ENCODE measurements at places on chromosomes 6 and 20.

- DNase-seq: peak; percentile 75
Observed at GRCh38 chr20:5072756-5073659, 46.8 kb downstream of the PCNA start.

DNA sequence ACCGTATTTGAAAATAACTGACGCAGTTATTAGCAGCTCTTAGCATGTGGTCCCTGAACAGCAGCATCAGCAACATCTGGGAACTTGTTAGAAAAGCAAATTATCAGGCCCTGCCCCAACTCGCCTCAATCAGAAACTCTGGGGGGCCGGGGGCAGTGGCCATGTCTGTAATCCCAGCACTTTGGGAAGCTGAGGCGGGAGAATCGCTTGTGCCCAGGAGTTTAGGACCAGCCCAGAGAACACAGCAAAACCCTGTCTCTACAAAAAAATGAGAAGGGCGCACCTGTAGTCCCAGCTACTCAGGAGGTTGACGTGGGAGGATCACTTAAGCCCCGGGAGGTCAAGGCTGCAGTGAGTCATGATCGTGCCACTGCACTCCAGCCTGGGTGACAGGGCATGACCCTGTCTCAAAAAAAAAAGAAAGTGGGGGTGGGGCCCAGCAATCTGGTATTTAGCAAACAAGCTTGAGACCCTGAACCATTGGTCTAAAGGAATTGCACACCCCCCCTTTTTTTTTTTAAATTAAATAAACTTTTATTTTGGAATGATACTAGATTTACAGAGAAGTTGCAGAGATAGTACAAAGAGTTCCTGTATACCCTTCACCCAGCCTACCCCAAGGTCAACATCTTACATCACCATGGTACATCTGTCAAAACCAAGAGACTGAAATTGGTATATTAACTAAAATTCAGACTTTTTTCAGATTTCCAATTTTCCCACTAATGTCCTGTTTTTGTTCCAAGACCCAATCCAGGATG lies 6.7 kb downstream of the SRXN1 start:
- no peak for DNase-seq

DNA sequence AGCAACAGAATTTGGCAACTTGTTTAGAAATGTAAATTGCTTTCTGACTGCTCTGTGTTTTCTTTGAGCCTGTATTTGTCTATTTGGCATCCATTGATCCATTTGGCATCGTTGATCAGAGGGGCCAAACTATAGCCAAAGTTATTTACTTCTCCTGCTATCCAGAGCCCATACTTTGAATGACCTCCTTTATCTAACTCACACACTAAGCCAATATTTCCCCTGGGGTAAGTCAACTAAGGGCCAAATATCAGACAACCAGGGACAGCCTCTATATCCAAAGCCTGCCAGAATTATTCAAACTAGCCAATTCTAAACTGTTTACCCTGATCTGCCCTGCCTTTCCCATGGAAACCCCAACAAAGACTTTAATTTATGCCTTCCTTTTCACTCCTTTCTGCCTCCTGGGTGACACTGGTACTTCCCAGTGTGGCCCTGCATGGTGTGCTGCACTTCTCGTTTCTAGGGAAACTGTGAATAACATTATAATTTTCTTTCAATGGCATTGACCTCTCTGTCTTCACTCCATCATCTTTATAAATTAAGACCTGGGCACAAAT lies 19.8 kb upstream of the ZNF184 start:
- DNase-seq: peak; percentile 27

- DNase-seq: no peak
Observed at GRCh38 chr6:2797564-2798031, 32.4 kb downstream of the WRNIP1 start.

GRCh38 chr20:19094959-19095541 lies 117.4 kb upstream of the SLC24A3 start:
- no peak for DNase-seq

DNA sequence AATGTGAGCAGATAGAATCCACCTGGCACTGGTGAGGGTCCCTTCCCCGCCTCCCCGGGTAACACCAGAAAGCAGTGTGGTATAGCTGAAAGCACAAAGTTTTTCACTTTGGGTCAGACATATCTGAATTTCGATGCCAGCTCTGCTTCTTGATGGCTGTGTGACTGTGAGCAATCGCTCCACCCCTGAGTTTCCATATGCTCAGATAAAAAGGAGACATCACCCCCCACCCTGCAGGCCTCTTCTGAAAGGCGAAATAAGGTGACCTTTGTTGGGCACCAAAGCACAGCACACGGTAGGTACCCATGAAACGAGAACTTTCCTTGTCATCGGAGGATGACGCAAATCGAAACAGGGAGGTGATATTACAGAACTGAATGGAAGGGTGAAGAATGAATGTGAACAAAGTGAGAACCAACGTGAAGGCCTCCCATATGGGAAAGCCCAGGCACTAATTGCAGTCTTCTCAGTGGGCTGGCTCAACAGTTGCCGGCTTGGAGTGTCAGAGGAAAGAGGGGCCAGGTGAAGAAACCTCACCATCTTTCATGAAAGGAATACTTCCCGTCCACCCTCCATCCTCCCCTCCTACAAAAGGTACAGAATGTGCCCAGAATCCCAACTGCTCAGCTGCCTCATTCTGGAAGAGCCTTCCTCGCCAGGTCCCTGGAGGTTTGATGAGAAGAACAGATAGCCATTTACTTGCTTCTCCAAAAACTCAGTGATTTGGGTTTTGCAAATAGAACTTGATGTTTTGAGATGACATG lies 61.8 kb downstream of the NFATC2 start:
- DNase-seq: no peak

DNA sequence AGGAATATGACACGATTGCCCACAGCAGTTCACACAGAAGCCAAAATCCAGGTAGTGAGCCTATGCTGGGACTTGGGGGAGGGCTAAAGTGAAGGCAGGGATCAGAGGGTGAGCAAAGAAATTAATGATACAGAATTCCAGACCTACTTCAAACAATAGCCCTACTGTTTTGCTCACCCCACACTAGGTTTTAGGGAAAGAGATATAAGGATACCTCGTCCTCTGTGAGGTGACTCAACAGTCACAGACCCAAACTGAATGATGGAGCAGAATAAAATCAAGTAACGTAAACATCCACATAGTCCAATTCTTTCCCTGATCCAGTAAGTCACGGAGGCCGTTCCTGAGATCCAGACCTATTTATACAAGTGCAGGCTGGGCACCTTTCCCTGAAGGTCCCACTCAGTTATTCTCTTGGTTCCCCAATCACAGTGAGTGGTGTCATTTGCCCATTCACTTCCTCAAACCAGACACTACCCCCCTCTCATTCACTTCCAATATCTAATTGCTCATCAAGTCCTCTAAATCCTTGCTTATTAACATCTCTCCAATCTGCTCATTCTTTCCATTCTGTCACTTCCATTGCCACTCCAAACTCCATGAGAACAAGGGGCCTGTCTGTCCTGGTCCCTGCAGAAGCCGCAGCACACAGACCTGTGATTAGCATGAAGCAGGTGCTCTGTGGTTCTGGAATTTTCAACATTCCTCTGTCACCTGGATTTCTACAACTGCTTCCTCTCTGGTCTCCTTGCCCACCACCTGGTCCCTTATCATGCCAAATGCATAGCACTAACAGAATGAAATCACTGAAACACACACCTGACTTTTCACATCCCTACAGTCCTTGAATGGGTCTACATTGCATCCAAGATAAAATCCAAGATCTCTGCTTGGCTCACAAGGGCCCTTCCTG lies 55.9 kb downstream of the ATXN1 start:
- DNase-seq: no peak

GRCh38 chr6:46129291-46129628 lies 529 bp upstream of the ENPP4 start:
- DNase-seq: no peak

DNA sequence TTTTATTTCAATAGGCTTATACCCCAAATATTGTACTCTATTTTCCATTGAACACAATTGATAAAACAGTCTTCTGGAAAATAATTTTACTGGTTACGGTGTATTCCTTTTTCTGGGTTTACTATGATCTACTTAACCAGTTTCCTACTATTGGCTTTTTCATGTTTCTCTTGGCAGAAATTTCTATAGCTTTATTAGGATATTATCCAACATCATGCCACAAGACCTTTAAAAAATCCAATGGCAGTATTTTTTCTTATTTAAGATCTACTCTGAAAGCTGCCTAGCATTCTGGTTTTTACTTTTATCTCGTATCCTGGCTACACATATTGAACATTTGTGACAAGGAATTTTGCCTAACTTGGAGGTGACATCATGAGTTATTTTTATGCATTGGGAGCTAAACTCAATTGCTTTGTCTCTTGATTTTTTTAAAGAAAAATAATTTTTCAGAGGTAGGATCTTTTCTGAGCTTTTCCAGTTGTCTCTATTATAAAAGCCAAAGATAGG lies 45.5 kb downstream of the SLC9A8 start:
- DNase-seq: peak; percentile 29

DNA sequence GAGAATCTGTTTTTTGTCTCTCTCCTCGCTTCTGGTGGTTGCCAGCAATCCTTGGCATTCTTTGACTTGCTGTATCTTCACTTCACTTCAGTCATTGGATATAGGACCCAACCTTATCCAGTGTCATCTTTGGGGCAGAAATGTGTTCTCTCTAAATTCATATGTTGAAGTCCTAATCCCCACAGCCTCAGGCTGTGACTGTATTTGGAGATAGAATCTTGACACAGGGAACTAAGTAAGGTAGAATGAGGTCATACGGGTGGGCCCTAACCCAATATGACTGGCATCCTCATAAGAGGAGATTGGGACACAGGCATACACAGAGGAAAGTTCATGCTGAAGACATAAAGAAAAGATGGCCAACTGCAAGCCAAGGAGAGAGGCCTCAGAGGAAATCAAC lies 51.9 kb upstream of the TPD52L1 start:
- no peak for DNase-seq

- no peak for DNase-seq
Observed at GRCh38 chr20:9852566-9852965, 13.7 kb upstream of the PAK5 start.

DNA sequence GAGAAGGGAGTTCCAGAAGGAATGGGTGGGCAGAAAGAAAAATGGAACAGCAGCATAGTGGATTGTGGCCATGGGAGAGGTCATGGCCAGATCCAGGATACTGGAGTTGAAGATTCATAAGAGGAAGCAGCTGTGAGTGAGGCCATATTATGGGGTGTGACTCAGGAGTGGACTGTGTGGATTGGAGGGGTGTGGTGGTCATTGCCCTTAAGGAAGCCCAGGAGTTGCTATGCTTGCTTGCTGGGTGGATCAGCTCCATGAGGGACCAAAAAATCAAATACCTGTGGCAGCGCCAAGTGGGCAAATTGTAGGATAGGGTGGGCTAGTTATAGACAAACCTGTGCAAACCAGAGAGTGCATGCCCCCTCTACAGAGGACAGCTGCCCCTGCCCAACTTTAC lies 18.3 kb downstream of the LRRC1 start:
- DNase-seq: no peak

DNA sequence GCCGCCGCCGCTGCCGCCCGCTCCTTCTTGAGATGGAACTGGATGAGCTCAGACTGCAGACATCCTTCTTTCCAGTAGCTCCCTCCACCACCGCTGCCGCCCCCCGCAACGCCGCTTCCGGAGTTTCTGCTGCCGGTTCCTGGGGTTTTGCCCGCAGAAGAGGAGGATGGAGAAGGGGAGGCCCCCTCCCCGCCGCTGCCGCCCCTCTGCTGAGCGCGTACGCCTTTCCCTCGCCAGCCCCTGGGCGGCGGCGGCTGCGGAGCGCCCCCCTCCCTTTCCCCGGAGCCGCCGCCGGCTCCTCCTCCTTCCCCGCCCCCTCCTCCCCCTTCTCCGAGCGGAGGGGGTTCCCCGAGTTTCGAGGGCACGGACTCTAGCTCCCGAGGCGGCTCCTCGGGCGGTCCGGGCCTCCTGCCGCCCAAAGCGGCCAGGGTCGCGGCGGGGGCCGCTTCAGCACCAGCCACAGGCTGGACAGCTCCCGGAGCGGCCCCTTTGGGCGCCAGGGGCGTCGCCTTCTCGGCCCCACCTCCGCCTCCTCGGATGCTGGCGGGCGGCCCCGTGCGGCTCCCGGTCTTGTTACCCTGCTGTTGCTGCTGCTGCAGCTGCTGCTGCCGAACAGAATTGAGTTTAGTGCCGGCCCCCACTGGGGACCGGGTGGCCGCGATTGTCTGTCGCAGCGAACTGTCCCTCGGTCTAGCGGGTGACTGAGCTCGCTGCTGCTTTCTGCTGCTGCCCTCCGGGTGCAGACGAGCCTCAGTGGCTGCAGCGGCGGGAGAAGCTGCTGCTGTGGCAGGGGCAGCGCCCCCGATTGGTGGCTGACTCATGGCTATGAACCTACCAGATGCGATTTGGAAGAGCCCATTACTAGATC lies 3.1 kb downstream of the MTCL3 start:
- DNase-seq: peak; percentile 66

- peak; percentile 61 for DNase-seq
Observed at GRCh38 chr6:159008656-159009288, 8.8 kb upstream of the RSPH3 start.

GRCh38 chr6:158633127-158633526 lies 11.4 kb downstream of the DYNLT1 start:
- DNase-seq: no peak

DNA sequence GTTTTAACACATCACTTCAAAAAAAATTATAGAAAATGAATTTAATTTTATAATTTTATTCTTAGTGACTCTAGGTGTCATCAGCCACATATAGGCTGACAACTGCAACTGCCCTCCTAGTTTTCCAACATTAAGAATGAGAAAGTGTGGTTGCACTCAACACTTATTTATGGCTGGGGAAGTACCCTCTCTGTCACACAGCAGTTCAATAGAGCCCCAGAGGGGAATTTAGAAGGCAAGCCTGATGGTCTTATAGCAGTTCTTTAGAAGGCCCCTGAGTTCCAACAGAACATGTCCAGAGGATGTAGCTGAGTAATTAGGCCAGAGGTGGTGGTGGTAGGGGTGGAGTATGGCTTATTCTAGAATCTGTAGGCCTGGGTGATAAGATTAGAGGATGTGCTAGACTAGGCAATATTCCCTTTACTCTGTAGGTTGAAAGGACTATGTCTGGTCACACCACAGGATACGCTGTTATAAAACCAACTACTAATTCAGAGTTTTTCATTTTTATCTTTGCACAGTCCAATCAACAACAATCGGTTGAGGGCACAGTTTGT lies 226.5 kb upstream of the CITED2 start:
- no peak for DNase-seq

DNA sequence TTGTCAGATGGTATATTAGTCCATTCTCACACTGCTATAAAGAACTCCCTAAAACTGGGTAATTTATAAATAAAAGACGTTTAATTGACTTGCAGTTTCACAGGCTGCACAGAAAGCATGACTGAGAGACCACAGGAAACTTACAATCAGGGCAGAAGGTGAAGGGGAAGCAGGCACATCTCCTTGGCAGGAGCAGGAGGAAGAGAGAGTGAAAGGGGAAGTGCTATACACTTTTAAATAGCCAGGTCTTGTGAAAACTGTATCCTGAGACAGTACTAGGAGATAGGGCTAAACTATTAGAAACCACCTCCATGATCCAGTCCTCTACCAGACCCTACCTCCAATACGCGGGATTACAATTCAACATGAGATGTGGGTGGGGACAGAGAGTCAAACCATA lies 193.9 kb upstream of the KCNG1 start:
- DNase-seq: no peak
